ENCODE measurements at places on chromosomes 1 and 21. TPM values are rescaled to one million over a fixed set of nuclear protein-coding genes. Genes with fewer than 3 reads are reported as not detected.

RASAL2 gene
- 19.4 TPM for polyA plus RNA-seq

DCDC2B gene
- not detected for polyA plus RNA-seq

KCNA2 gene
- polyA plus RNA-seq = 55.5 TPM

BEST4 gene
- not detected for polyA plus RNA-seq

TTLL10 gene
- not detected for polyA plus RNA-seq

ZNF593OS gene
- not detected for polyA plus RNA-seq

B3GALT2 gene
- 17.1 TPM for polyA plus RNA-seq

C1QB gene
- polyA plus RNA-seq = not detected

All from Purkinje cell (primary cell).